Activated CD8-positive, alpha-beta T cell treated with anti-CD3 and anti-CD28 coated beads for 36 hours (primary cell): ENCODE measurements at places on chromosomes 12 and 14. TPM values are rescaled to one million over a fixed set of nuclear protein-coding genes. Genes with fewer than 3 reads are reported as not detected.
A peak's percentile ranks its signal among the peaks of the same experiment; 100 is the strongest.

- peak; percentile 25 for DNase-seq
Measured at GRCh38 chr14:99360774-99361595, 89.0 kb upstream of the BCL11B start.

DNA sequence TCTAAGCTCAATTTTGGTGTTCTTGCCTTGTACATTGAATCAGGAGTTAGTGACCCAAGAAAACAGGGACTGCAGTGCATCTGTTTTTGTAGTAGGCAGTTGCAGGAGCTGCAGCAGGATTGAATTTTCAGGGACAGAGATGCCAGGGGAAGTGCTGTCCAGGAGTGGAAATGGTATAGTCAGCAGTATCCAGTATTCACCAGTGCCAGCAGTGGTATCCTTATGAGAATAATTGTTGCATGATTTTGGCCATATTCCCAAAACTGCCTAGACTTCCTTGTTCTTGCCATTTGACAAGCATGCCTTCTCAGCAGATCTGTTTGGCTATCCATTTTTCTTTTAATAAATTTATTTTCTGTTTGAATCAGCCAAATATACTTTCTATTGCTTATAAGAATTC lies 18.6 kb upstream of the ABCD2 start:
- no peak for DNase-seq

- DNase-seq = no peak
Measured at GRCh38 chr12:132158677-132159554, 14.7 kb downstream of the NOC4L start.

The PLCZ1 gene
- not detected for total RNA-seq

DNA sequence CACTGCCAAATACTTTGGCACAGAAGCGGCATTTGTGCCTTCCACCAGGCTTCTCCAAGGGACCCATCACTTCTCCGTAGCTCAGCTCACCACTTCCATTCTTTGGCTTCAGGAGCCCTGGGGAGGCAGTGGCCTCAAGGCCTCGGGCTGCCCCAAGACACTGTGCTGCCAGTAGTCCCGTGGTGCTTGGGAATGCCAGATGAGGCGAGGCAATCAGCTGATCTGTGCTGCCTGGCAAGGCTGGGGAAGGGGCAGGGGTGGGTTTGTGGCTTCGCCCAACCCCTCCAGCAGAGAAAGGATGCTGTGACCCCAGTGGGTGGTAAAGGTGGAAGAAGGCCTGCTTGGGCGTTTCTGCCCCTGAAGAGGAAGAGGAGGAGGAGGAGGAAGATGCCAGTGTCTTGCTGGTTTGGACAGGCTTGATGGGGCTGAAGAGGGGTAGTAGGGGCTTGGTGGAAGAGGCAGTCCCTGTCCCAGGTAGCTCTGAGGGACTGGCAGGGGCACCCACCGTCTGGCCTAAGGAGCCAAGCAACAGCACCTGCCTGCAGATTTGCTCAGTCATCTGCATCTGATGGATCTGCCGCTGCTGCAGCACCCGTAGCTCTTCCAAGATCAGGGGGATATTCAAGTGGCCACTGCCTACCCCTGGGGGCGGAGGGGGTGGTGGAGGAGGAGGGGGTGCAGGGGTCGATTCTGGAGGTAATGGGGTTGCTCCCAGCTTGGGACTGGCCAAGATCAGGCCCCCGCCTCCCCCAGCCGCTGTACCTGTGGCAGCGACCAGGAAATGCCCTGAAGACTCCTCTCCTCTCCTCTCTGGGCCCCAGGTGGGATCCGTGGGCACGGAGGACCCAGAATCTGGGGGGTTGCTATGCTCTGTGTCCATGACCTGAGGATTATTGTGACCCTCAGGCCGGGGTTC lies 1.3 kb downstream of the SALL2 start:
- DNase-seq = no peak

The LTB4R2 gene
- 9.6 TPM for total RNA-seq

The RAPGEF3 gene
- 0.58 TPM for total RNA-seq

The SSTR1 gene
- not detected for total RNA-seq

The NT5DC3 gene
- 8.6 TPM for total RNA-seq

The SMIM41 gene
- not detected for total RNA-seq

GRCh38 chr14:106087837-106088236 lies 561.5 kb downstream of the TMEM121 start:
- DNase-seq = no peak

GRCh38 chr12:62006076-62006732 lies 254.0 kb upstream of the USP15 start:
- DNase-seq = peak; percentile 27

- DNase-seq = peak; percentile 69
Measured at GRCh38 chr12:14716848-14717444, 20.5 kb upstream of the GUCY2C start.

The GDF3 gene
- not detected for total RNA-seq

GRCh38 chr14:105107351-105107750 lies 42.1 kb upstream of the GPR132 start:
- no peak for DNase-seq

DNA sequence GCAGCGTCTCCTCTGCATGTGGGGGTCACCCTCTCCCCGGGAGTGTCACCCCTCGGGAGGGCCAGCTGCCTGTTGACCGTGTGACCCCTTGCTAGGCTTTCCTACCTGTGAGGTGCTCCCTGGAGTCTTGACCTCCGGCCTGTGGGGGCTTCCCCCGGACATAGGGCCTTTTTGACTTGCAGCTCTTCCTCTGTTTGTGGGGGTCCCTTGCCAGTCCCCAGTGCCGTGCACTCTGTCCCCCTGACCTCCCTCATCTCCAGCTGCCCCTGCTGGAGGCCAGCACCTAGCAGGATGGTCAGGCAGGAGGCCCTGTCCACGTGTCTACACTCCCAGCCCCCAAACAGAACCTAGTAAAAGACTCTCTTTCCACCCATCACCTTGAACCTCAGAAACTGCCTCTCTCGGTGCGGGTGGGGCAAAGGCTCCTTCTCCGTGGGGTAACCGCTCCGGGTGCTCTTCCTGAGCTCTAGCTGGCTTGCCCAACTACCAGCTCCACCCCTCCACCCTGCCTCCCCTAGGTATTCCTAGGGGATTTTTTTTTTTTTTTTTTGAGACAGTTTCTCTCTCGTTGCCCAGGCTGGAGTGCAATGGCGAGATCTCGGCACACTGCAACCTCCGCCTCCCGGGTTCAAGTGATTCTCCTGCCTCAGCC lies 810 bp downstream of the AACS start:
- no peak for DNase-seq

The KRT2 gene
- total RNA-seq = not detected

GRCh38 chr12:22299294-22299912 lies 35.1 kb downstream of the ST8SIA1 start:
- no peak for DNase-seq

The IFNG-AS1 gene
- not detected for total RNA-seq

The SPTB gene
- 0.07 TPM for total RNA-seq

DNA sequence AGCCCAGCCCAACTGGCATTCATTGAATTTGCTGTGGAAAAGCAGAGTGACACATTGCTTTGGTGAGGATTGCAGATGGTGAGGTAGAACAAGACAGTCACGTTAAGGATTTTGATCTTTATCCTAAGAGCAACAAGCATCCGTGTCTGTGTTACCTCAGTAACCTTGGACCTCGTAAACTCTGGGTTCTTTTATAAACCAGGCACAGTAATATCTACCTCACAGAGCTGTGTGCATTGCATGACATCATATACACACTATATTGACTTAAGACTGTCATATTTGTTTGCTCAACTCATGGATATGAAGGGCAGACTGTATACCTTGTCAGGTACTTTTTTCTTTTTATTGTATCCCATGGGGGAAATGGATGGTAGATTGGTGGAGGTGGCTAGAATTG lies 156.2 kb downstream of the ETV6 start:
- no peak for DNase-seq
